NCI-H1417 treated with DMSO at 0.1 percent for 48 hours (cell line): ENCODE measurements at places on chromosomes 6 and 20.

- no peak for DNase-seq
Observed at GRCh38 chr20:20782231-20782630, 69.8 kb upstream of the RALGAPA2 start.

- DNase-seq: no peak
Observed at GRCh38 chr6:149544646-149545257, 1.1 kb downstream of the PPIL4 start.

DNA sequence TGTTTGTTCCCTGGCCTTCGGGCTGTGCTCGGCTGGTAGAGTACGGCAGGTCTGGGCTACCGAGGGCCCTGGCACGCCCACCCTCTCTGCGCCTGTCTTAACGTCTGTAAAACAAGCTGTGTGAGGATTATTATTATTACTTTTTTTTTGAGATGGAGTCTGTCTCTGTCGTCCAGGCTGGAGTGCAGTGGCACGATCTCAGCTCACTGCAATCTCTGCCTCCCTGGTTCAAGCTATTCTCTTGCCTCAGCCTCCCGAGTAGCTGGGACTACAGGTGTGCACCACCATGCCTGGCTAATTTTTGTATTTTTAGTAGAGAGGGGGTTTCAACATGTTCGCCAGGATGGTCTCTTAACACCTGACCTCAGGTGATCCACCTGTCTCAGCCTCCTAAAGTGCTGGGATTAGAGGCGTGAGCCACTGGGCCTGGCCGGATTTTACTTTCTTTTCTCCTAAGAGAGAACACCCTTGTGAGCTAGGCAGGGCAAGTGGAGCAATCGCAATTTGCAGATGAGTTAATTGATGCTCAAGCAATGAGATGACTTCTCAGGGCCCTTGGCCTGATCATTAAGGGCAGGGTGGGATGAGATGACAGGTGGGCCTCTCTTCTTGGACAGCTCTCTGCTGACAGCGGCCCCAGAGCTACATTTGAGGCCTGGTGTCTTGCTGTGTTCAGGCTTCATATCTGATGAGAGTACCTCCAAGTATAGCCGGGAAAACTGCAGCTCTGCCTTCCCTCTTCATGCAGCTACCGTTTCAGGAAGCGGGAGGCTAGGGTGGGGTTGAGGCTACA, 859 bp upstream of the SMIM29 start:
- no peak for DNase-seq

DNA sequence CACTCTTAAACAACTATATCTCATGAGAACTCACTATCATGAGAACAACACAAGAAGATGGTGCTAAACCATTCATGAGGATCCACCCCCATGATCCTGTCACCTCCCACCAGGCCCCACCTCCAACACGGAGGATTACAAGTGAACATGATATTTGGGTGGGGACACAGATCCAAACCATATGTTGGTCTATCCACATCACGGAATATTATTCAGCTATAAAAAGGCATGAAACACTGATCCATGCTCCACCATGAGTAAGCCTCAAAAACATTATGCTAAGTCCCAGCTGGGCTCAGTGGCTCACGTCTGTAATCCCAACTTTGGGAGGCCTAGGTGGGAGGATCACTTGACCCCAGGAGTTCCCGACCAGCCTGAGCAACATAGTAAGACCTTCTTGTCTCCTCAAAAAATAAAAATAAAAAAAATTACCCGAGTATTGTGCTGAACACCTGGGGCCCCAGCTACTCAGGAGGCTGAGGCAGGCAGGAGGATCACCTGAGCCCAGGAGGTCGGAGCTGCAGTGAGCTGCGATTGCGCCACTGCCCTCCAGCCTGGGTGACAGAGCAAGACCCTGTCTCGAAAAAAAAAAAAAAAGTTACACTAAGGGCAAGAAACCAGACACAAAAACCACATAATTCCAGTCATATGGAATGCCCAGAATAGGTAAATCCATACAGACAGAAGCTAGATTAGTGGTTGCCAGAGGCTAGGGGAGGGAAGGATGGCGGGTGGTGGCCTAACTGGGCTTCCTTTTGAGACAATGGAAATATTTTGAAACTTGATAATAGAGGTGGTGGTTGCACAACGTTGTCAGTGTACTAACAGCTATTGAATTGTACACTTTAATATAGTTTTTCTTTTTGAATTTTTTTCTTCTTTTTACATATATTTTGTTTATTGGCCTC, 43.1 kb downstream of the ZNF217 start:
- DNase-seq: no peak

DNA sequence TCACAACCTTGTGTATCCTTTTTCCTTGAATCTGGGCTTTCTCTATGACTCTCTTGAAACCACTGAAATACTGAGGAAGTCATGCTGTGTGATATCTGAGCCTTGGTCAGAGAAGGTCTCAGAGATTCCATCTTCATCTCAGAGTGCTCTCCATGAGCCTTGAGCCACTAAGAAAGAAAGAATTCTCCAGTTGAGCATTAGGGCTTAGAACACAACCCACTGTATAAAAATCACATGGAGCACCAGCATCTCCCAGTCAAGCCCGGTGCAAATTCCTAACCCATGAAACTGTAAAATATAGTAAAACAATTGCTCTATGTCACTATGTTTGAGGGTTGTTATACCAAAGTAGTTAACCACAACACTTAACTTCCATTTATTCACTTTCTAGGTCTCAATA, 181.4 kb downstream of the MOXD1 start:
- DNase-seq: no peak

DNA sequence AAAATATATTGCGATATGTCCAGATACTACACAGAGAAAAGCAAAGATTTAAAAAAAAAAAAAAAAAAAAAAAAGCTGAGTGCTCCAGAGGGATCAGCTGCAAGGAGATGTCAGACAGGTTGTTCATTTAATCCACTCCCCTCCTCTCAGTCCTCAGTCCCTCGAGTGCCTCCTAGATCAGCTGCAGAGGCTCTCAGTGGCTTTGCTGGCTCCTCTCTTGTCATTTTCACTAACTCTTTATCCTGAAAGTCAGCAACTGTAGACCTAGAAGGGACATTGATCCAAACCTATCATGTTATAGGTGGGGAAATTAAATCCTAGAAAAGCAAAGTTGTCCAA, 61.6 kb downstream of the KIAA0319 start:
- peak; percentile 85 for DNase-seq

DNA sequence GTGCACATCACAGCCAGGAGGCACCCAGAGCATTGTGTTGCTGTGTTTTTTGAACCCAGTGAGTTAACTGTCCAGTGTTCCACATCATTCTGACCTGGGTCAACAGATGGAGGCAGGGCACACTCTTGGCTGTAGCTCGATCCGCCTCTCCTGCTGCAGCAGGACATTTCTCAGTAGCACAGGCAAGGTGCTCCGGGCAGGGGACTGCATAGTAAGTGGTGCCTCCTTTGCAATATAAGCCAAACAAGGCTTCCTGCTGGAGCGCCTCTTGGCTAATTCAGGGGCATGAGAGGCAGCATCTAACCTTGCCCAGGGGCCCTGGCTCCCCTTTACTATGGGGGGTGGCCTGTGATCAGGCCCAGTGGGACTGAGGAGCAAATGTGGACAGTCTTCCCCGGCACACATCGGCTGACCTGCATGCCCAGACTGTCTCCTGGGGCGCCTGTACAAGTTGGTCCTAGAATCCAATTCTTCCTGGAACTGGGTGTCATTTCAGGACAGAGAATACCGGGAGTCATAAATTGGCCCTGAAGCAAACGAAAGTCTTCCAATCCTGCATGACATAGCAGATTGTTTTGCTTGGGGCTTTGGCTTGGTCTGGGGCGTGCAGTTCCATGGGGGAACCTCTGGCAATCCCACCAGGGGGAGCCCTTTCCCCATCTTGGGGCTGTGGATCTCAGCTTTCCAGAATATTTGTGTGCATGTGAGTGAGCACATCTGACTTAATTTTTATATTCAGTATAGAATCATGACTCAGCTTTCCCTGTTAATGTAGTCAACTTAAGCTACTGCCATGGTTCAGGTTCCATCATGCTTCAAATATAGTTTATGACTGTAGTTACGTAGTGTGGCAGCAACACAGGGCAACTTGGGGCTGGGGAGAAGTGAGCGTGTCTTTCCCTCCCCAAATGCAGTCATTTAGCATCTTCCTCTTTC, 56.0 kb upstream of the DDR1 start:
- no peak for DNase-seq

GRCh38 chr6:125797886-125798444, 7.2 kb downstream of the NCOA7 start:
- DNase-seq: no peak

DNA sequence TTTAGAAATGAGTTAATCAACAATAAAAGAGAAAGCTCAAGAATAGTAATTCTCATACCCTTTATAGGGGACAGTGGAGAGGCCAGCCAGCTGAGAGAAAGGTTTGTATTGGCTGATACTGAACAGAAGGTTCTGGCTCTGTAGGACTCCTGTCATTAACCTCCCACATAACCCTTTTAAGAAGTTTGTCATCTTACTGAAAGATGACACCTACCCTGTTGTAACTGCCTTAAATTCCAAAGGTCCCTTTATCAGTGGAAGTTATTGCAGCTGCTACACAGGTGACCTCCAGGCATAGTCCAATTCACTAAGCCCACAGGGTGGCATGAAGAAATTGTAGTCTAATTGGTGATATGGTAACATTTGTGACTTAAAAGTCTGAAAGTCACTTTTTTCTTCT, 790.1 kb downstream of the TENT5A start:
- no peak for DNase-seq

GRCh38 chr20:47057661-47058060, 163.0 kb downstream of the EYA2 start:
- DNase-seq: no peak

- DNase-seq: no peak
Observed at GRCh38 chr6:27290065-27290849, 21.8 kb downstream of the POM121L2 start.

GRCh38 chr20:8301655-8302054, 169.6 kb downstream of the PLCB1 start:
- no peak for DNase-seq

DNA sequence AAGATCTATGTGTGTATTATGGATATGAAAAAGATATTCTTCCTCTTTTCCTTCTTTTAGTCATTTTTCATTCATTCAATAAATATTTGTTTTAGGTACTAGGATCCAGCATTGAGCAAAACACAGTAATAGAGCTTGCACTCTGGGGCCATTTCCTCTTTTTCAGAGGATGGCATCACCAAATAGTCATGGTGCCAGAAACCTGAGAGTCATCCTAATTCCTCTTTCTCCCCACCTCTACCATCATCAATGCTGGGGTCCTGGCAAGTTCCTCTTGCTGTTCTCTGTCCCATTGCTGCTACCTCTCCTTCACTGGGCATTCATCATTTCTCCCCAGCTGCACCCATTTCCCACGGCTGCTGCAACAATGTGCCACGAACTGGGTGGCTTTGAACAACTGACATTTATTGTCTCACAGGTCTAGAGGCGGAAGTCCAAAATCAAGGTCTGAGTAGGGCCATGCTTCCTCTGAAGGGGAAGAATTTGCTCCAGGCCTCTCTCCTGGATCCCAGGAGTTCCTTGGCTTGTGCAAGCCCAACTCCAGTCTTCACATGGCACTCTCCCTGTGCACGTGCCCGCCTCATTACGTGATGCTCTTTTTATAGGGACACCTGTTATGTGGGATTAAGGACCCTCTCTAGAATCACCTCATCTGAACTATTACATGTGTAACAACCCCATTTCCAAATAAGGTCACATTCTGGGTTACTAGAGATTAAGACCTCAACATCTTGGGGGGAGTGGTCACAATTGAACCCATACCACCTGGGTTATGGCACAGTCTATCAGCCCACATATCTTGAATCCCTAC, 9.5 kb upstream of the IGF2R start:
- DNase-seq: no peak

DNA sequence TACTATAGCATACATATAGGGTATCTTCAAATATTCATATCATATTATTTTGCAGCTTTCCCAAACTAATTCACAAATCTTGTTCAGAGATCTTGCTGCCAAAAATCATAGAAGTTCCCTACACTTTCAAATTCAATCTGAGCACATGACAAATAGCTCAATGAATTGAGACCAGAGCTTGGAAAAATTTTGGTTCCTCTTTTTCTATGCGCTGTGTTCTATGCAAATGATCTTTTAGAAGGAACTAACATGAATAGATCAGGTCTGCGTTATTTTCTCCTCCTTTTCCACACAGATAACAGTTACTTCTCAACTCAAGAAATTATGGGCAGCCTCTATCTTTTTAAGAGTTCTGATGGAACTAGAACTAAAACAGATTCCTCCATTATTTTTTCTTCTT, 316.3 kb downstream of the ARHGAP18 start:
- DNase-seq: no peak

DNA sequence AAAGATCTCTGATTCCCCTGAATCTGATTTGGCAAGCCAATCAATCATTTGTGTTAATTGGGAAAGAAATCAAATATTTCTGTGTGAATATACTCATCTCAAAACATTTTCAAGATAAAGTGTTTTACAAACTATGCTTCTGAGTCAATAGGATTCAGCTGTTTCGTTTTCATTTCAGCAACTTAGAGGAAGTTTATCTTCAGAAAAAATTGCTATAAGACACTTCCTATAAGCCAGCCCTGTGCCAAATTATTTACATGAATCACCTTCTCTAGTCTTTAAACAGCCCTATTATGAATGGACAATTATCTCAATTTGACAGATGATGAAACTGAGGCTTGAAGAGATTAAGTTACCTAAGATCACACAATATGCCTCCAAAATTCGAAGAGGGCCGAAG, 10.9 kb downstream of the DEFB129 start:
- DNase-seq: no peak

DNA sequence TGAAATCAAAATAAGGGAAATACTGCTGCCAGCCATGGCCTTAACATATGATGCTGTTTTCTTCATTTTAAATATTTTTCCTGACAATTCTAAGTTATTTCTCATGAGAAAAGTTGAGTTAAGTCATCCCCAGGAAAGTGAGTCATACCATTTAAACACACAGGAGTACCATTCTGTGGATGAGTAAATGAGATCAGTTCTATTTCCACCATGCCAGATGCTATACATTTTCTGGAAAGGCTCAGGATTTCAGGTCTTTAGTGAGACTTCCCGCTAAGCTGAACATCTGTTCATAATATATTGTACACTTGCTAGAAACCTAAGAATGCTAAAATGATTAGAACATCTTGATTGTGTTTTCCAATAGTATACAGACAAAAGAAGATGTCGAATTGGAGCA, 256.2 kb upstream of the MANEA start:
- no peak for DNase-seq

GRCh38 chr20:32798046-32798981, 21.4 kb upstream of the MAPRE1 start:
- DNase-seq: no peak

DNA sequence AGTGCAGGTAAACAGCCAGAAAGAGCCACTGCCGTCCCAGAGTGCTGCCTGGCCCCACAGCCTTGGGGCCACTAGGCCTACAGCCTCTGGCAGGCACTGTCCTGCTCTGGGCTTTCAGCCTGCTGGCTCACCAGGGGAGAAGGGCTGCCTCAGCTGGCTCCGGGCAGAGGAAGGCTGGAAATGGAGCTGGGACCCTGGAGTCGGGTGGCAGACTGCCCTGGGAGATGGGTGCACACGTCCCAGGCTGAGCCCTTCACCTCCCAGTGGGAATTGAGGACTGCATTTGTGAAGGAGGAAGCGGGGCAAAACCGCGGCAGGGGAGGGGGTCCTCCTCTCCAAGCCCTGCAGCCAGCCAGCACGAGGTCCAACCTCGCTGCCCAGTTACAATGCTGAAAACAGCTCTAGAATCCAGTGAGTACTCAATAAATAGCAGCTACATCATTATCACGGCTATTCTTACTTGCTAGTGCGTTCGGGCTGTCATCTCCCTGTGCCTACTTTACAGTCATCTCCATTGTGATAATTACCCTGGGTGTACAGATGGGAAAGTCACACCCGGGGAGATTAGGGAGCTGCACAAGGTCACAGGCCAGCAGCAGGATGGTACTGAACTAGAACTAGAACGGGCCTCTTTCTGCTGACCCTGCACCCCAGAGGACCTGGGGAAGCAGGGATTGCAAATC, 13.1 kb downstream of the ACSS1 start:
- DNase-seq: no peak
